ENCODE measurements at places on chromosomes 13 and 19.

DNA sequence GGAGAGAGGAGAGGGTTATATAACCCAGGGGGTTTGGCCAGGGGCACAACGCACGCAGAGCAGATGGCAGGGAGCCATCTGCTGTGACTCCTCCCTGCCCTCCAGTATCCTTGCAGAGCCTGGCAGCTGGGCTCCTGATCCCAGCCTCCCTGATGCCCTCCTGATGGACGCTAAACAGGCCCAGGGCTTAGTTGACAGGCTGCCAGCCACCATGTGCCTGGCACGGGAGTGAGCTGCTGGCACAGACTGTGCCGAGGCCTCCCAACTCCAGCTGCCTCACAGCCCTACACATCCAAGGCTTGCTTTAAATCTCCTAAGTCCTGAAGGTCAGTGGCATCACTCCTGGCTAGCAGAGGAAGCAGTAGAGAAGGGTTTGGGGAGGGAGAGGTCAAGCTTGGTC lies 16.7 kb downstream of the SYDE1 start:
- no peak for DNase-seq

- DNase-seq, result no peak
Observed at GRCh38 chr19:12137221-12137940, 2.8 kb downstream of the ZNF20 start.

DNA sequence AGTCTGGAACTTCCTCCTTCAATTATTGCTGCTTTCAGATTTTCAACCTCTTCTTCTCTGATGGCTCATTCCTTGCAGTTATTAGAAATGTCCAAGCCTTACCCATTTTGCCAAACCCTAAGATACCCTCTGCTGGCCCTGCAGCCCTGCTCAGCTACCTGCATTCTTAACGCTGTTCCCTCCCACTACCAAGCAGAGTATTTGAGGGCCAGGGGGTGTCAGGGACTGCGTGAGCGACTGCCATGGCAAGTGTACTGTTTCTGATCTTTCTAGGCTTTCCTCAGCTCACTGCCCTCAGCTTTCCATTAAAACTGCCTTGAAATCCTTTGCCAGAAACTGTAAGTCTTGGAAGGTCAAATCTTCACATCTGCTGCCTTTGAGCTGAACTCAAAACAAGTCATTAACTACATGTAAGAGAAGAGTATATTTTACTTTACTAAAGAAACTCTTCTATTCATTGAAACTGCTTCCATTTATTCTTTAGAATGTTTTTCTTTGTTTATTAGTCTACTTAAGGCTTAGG lies 41.0 kb downstream of the HS6ST3 start:
- DNase-seq, result no peak

- DNase-seq, result no peak
Observed at GRCh38 chr19:43462785-43463380, 2.5 kb downstream of the LYPD3 start.

- DNase-seq, result peak; percentile 71
Observed at GRCh38 chr19:570937-571565, 1.3 kb upstream of the BSG start.

- no peak for DNase-seq
Observed at GRCh38 chr13:25800523-25800922, 251.3 kb downstream of the SHISA2 start.

DNA sequence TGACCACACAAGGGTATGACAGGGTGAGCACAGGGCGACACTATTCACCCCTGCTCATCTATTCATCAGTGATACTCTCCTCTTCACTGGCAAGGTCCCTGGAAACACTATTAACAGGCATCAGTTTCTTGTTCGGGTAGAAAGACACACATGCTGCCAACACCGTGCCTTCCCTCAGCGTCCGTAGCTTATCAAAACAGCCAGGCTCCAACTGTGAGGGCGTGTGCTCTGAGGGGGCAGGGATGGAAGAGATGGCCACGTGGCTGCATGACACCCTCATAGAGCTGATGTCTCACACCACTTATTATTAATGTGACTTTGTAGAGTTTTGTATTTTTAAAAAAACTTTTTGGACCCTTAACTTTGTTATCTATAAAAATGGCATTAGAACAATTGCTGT lies 160.3 kb downstream of the ITGBL1 start:
- DNase-seq, result no peak

DNA sequence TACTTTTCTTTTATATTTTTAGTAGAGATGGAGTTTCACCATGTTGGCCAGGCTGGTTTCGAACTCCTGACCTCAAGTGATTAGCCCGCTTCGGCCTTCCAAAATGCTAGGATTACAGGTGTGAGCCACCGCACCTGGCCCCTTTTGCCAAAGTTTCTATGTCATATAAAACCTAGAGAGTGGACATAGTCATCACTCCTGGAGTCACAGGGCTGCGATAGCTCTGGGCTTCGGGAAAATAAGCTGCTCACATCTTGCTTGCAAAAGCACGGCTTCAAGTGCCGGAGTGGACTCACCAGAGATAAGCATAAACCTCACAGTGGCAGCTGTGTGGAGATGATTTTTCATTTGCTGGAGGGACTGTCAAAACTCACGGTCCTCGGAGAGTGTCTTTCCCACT lies 171.2 kb downstream of the TEX29 start:
- DNase-seq, result no peak

All from GM13977 (cell line).